Fibroblast of mammary gland (primary cell): ENCODE measurements at places on chromosomes 2 and 18.
A peak's percentile ranks its signal among the peaks of the same experiment; 100 is the strongest.

- no peak for DNase-seq
Observed at GRCh38 chr2:129056959-129057317, 738.3 kb upstream of the HS6ST1 start.

DNA sequence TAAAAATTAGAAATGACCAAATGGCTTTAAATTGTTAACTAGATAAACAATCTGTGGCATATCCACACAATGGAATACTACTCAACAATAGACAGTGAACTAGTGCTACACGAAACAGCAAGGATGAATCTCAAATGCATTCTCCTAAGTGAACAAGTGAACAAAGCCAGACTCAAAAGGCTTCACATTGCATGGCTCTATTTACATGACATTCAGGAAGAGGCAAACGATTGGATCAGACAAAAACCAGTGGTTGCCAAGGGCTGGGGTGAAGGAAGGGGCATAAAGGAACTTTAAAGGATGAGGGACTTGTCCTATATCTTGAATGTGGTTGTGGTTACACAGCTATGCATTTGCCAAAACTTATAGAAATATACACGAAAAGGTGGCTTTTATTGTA is 184.3 kb downstream of the RPIA start:
- no peak for DNase-seq

- DNase-seq: no peak
Observed at GRCh38 chr18:12474876-12475275, 67.1 kb downstream of the PRELID3A start.

- no peak for DNase-seq
Observed at GRCh38 chr2:38245114-38245641, 131.9 kb downstream of the ATL2 start.

DNA sequence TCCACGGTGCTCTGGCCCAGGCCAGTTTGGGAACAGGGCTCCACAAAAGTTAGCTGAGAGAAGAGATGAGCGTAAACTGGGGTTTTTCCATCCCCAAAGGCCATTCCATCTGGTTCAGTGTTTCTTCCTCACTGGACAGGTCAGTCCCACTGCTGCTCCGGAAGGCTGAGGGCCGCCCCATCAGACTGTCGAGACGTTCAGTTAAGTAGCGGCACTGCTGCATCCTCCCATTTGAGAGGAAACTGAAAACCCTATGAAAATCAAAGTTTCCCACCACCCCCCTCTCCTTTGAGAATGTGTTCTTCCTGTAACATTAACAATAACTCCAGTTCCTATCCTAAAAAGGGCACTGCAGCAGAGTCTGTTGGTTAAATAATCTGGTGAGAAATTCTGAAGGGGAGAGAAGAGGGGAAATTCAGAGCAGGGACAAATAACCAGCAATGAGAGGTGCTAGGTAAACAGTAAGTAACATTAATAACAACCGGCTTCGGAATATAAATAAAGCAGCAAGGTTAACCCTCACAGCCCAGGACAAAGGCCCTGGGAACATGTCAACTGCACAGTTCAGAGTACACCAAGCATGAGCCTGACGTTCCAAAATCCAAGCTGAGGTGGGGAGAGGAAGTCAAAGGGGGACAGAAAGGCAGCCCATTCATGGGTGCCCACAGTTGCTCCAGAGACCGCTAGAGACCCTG is 55.4 kb downstream of the UXS1 start:
- no peak for DNase-seq

DNA sequence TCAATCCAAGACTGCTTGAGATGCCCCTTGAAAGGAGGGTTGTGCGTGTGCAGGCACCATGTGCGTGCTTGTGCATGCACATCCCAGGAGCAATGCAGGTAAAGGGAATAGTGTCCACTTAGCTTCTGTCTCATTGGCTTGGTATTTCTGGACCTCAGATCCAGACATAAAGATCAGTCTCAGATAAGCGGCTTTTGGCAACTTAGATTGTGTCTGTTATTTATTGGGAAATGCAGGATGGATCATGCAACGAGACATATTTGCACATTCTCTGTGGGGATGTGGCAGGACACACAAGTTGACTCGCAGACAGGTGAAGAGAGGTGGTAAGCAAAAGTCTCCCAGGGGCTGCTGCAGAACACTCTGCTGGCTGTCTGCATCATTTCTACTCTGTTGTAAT is 67.9 kb downstream of the SETBP1 start:
- DNase-seq: no peak

DNA sequence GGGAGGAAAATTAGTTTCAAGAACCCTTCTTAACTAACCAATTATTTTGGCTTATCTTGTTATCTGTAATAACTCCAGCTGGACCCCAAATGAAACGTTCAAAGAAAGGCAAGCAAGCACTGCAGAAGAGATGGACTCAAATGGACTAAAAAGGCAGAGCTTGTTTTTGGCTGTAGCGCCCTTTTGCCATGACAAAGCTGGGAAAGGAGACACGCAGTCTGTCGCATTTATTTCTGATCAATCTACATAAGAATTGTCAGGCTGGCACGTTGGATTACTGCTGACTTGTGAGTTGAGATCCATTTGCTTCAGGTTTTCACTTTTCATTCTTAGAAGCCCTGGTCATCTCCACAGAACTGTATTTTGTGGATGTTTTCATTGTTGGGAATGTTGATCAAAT is 402.9 kb downstream of the TMEM182 start:
- DNase-seq: no peak

GRCh38 chr2:124530203-124530602 is 505.1 kb downstream of the CNTNAP5 start:
- no peak for DNase-seq

- peak; percentile 37 for DNase-seq
Observed at GRCh38 chr18:23798249-23798648, 109.0 kb downstream of the LAMA3 start.

- peak; percentile 29 for DNase-seq
Observed at GRCh38 chr18:25109484-25109883, 242.5 kb downstream of the ZNF521 start.

GRCh38 chr2:45978302-45978859 is 318.8 kb upstream of the EPAS1 start:
- DNase-seq: no peak

DNA sequence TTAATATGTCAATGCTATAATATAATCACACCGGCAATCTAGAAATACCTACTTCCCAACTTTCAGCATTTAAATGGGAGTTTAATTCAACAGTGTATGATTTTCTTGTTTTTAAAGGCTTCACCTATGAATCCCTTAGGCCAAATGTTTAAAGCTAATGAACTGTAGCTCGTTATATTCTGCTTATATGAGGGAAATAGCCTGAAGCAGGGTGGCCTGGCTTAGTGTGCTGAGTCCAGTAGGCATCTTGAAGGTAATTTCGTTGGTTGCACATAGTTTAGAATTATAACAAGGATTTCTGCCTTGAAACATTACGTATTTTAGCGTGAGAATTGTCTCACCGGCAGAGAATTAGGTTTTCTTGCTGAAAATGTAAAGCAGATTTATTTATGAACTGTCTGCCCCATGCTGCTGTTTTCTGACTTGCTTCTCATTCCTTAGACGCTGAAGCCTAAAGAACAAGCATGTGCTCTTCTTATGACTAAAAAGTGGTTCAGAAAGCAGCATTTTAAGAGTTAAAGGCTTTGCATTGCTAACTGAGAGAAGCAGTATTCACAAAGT is 433.7 kb upstream of the RAB12 start:
- no peak for DNase-seq

DNA sequence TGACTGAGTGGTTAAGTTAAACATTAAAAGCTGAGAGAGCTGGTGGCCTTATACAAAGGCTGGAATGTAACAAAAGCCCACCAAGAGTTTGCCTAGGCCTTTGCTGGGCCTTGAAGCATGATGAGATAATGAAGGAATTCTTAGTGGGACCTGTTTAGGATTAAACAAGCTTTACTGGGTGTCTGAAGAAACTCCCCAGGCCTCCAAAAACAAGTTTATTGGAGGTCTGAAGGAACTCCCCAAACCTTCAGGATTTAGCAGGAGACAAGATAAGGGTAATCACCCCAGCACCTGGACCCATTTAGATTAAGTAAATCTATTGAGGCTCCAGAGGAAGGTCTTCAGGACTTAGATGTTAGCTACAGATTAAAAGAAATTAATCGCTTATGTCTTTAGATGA is 18.7 kb downstream of the PCARE start:
- DNase-seq: no peak

DNA sequence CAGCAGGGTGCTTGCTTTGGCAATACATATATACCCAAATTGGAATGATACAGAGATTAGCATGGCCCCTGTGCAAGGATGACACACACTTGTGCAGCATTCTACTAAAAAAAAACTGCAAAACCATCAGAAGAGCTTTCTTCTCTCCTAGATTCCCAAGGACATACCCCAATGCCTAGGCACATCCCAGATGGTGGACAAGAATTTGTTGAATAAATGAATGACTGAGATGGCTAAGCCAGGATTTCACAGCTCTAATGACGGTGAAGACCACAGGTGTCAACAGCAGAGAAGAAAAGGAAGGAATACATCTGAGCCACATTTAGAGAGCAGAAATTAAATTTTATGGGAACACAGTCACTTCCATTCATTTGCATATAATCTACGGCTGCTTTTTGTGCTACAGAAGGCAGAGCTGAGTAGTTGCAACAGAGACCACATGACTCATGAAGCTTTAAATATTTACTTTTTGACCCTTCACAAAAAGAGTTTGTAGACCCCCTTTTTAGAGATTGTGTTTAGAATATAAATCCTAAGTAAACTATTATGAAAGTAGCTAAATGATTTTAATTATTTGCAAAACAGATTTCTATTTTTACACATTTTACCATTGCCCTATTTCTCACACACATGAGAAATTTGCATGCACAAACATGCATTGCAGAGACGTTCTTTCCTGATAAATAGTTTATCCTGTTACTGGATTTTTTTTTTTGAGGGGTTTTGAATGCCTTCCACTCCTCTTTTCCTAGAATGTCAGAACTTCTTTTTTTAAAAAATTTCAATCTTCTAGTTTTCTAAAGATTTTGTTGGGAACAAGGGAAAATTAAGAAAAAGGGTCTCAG is 119.0 kb downstream of the PMAIP1 start:
- peak; percentile 26 for DNase-seq

DNA sequence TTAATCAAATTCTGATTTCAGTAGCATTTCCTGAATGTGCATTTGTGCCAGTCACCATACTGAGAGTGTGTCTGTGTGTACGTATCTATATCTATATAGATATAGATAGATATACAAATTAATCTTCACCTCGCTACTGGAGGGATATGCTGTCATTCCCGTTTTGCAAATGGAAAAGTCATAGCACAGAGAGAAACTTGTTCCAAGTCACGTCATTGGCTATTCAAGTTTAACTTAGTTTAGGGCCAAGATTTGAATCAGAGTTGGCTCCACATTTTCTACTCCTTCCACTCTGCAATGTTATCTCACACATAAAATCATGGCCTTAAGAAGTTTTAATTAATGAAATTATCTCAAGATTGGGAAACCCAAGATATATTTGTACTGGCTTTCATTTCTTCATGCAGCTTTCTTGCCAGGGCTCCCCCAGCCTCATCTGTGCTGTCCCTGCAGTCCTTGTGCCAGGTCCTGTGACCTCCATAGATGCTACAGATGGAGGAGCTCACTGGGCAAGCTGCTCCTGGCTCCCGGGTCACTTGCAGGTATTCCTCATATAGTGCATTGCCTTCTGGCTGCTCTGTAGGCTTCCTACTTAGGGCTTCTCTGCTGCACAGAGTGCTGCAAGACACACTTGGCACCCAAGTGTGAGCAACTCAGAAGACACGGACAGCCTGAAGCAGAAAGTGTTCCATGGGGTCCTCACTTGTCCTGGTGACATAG is 245.8 kb downstream of the KCNS3 start:
- DNase-seq: no peak

- no peak for DNase-seq
Observed at GRCh38 chr2:149370061-149370775, 39.8 kb downstream of the LYPD6 start.

DNA sequence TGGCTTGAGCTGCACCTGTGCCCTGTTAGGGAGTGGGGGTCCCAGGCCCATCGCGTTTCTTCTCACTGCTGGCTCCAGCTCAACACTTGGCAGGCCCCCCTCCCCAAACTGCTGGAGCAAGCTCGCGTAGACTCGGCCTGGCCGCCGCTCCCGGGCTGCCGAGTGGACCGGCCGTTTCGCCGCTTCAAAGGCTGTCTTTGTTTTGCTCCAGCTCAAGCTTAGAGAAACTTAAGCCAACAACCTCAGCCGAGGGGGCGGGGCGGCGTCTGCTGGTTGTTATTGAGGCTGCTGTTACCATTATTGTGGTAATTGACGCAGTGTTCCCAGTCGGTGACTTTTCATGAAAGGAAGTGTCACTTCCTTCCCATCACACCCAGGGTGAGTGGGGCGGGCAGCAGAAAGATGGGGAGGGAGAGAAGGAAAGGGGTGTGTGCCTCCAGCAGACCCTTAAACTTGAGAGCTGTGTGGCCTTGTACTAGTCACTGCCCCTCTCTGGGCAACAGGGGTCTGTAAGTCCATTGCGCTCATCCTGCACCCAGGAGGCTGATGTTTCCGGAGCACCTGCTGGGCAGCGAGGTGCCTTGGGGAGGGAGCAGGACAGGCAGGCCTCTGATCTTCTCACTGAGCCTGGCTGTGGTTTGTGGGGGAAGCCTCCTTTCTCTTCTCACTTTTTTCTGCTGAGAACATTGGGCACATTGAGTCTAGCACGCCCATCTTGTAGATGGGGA is 2.1 kb downstream of the ARID5A start:
- DNase-seq: no peak

GRCh38 chr2:150464270-150464669 is 23.2 kb downstream of the RND3 start:
- no peak for DNase-seq

DNA sequence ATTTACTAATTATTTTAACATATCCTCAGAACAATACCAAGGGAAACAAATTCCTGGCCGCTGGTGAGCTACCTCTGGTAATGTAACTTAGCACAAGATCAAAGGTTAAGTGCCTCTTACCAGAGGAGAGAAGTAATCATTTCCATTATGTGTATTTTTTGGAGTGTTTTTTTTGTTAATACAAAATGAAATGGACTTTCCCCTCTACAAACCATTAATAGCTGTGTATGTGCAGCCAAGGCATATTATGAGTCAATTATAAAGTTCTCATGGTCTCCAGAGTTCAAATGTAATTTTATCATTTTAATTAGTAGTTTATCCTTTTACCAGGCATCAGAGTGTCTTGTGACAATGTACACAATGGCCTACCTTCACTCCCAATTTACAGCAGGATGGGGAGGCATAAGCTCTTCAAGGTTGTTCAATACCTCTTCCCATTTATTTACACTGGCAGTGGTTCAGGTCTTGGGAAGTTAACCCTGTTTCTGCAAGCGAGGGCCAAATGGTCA is 242.2 kb downstream of the TGIF1 start:
- no peak for DNase-seq

GRCh38 chr2:150856596-150857281 is 369.3 kb upstream of the RND3 start:
- DNase-seq: no peak

DNA sequence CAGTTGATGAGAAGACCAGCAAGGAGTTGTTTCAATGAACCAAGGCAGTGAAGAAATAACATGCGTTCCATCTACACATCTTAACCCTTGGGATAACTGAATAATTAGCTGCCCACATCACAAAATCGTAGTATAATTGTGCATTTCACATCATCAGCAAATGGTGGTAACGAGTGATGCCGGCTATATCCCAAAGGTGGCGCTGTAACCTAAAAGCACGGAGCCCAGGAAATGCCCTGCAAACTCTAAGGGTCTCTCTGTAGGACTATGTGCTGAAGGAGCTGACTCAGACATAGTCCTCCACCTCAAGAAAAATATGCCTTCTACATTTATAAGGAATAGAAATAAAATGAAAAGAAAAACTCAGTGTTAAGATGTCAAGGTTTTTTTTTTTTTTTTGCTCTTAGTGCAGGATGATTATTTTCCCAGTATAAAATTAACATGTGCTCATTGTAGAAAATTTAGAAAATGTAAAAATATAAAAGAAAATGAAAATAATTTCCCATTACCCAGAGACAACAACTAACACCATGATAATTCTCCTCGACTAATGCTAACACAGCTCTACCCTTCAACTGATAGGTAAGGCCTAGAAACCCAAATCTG is 23.1 kb upstream of the DSG3 start:
- DNase-seq: peak; percentile 39
